ENCODE measurements at places on chromosomes 6 and 20.

GRCh38 chr20:43287637-43288036 lies 97.9 kb upstream of the PTPRT start:
- DNase-seq, result no peak

DNA sequence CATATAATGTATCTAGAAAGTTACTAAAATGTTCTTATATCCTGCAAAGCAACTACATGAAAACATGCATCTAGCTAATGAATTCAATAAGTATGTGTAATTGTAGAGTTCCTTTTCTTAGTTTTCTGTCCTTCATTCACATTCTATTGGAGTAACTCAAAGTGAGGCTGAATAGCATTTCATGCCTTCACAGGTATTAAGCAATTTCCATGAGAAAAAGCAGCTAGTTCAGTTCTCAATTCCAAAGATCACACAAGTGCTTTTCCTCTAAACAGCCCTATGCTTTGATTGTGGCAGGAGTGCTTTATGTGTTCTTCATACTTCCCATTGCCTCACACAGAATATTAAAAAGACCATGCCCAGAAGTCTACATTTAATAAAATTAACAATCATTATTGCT lies 274.9 kb downstream of the RFPL4B start:
- DNase-seq, result no peak

GRCh38 chr6:112933947-112934346 lies 586.8 kb downstream of the RFPL4B start:
- DNase-seq, result no peak

- DNase-seq, result no peak
Observed at GRCh38 chr6:36728289-36729160, 30.9 kb downstream of the RAB44 start.
